ENCODE measurements at places on chromosomes 13 and 19.

GRCh38 chr13:86725105-86725504 is 925.9 kb upstream of the SLITRK6 start:
- no peak for DNase-seq

DNA sequence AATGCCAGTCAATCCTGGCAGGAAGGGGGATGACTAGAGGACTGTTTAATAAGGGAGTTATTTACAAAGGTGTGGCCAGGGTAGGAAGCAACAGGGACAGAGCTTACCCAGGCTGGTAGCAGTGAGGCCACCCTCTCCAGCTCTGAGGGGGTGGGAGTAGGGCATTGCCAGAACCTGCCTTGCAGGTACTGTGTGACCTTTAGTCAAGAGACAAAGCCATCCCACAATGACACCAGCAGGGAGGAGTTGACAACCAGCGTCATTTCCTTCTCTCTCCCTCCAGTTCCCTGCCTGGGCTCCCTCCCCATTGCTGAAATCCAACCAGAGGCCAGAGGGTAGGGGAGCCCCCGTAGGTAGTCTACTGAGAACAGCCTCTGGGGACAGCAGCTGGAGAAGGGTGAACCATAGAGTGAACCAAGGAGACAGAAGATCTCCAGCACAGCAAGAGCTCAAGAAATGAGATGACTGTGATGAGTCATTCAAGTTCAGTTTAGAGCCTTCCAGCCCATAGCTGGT is 33.3 kb upstream of the SPATA13 start:
- DNase-seq = no peak

DNA sequence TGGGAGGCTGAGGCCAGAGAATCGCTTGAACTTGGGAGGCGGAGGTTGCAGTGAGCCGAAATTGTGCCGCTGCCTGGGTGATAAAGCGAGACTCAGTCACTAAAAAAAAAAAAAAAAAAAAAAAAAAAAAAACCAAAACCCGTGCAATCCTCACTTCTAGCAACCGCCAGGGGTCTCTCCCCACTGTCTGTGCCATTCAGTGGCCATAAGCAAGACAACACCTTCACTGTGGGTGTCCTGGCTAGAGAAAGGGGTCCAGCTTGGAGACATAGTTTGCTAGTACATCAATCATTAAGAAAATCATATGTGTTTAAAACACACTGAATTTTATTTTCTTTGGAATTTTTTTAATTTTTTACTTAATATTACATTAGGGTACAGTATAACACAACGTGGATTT is 68.2 kb downstream of the RASL11A start:
- DNase-seq = no peak

DNA sequence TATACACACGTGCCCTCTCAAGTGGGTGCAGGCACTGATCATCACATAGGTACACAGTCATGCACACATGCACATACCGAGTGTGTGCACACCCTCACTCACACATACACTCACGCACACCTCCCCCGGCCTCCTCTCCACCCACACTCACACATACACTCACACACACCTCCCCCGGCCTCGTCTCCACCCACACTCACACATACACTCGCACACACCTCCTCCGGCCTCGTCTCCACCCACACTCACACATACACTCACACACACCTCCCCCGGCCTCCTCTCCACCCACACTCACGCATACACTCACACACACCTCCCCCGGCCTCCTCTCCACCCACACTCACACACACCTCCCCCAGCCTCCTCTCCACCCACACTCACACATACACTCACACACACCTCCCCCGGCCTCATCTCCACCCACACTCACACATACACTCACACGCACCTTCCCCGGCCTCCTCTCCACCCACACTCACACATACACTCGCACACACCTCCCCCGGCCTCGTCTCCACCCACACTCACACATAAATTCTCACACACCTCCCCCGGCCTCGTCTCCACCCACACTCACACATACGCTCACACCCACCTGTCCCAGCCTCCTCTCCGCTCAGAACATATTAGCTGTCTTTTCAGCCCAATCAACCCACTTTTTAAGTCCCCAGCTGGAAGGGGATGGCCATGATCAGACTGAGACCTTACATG is 105.2 kb upstream of the VSTM2B start:
- DNase-seq = no peak

GRCh38 chr13:105572401-105572800 is 963.1 kb downstream of the EFNB2 start:
- no peak for DNase-seq

DNA sequence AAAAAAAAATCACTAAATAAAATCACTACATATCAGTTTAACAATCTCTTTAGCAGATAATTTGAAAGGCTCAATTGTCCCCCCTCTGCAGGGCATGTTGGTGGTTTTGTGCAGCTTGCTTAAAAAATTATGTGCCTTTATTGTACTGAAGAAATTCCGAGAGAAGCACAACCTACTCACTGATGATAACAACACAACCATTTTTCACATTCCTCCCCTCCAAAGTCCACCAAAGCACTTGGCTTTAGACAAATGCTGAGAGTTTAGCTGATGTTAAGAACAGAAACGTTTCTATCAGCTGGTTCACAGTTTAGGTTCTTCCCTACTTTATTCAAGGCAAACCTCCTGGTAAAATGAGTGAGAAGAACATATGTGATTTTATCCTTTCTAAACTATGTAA is 923 bp downstream of the DOCK9 start:
- no peak for DNase-seq

DNA sequence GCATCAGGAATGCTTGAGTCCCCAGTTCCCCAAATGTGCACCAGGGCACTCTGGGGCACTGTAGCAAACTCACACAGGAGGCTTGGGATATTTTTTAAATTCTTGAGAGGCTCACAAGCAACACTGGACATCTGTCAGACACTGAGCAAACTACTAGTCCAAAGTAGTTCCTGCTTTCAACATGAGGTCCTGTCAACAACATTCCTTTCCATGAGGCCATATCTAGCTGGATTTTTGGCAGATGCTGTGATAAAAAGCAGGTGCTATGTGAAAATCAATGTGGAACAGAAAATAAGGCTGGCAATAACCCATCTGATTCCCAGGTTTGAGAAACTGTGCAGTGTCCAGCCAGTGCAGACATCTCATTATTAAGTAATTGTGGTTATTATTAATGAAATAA is 50.5 kb downstream of the STARD13 start:
- no peak for DNase-seq

GRCh38 chr19:6593651-6594416 is 2.9 kb upstream of the CD70 start:
- no peak for DNase-seq

DNA sequence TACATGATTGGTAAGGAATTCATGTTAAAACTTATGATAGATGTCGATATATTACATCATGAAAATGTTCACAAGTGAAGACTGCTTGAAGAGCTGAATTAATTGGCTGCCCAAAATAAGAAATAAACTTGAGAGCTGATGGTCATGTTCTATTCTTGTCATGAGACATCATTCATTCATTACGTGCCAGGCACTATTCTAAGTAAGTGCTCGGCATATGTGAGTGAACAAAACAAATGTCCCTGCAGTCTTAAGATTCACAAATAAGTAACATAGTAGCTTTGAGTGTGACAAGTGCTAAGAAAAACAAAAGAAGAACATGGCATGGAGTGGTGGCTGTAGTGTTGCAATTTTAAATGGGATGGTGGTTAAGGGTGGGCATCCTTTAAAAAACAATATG is 329.3 kb downstream of the SUCLA2 start:
- no peak for DNase-seq

GRCh38 chr19:42176649-42176989 is 40.9 kb downstream of the DEDD2 start:
- DNase-seq = no peak

DNA sequence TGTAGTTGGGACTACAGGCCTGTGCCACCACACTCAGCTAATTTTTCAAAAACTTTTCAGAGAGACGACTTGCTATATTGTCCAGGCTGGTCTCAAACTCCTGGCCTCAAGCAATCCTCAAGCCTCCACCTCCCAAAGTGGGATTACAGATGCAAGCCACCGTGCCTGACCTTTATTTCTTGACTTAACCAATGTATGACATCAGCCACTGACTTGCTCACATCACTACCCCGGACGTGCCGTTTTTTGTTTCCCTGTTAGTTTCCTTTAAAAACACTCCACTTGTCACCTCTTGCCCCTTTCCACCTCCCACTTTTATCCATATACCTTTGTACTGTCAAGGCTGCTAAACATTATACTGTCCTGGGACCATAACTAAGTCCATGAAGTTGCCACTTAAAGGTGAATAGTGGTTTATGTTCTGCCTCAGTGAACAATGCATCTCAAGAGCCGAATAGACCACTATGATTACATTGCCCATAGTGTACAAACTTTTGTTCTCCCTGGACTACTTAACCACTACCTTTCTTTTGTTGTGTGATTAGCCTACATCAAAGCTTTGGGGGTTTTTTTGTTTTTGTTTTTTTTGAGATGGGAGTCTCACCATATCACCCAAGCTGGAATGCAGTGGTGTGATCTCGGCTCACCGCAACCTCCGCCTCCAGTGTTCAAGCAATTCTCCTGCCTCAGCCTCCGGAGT is 2.3 kb upstream of the EPHX3 start:
- DNase-seq = no peak

DNA sequence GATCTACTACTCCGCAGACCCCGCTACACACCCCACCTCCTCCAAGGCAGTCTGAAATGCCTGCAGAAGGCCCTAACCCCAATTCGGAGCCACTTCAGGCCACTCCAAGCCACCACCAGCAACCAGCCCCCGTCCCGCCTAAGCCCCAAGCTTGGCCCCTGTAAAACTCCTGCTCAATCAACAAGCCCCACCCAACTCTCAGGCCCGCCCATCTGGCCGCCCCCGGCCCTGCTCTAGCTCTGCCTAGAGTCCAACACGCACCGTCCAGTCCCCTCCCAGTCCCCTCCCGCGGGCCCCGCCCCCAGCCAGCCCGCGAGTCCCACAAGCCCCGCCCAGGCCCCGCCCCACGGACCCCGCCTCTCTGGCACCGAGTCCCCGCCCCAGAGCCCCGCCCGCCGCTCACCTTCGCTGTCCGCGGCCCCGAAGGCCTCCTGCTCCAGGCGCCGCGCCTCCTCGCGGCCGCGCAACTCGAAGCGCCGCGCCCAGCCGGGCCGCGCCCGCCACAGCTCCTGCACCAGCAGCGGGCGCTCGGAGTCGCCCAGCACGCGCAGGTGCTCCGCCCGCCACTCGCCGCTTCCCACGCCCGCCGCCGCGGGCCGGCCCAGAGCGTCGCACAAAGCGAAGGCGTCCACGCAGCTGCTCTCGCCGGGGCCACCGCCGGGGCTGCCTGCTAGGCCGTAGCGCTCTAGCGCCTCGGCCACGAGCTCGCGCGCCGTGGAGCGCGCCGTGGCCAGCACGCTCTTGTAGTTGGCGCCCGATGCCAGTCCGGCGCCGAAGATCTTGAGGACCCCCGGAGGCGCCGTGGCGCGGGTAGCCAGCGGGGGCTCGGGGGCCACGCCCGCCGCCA is 1.6 kb downstream of the RASIP1 start:
- DNase-seq = peak; percentile 51

DNA sequence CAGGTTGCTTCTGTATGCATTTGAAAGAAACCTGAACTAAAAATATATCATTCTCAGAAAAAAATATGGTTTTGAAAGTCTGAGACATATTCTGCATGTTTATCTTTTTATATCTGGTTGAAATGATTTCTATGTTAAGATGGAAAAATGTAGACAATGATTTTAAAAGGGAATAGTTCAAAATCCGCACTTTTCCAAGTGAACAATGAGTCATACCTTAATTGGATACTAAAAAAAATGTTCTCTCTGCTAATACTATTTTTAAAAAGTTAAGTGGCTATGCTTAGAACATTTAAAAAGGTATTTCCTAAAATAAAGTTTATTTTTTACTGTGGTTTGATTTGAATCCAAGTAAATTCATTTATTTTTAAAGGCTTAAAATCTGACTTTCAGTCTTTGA is 801.4 kb downstream of the SLITRK6 start:
- DNase-seq = no peak

DNA sequence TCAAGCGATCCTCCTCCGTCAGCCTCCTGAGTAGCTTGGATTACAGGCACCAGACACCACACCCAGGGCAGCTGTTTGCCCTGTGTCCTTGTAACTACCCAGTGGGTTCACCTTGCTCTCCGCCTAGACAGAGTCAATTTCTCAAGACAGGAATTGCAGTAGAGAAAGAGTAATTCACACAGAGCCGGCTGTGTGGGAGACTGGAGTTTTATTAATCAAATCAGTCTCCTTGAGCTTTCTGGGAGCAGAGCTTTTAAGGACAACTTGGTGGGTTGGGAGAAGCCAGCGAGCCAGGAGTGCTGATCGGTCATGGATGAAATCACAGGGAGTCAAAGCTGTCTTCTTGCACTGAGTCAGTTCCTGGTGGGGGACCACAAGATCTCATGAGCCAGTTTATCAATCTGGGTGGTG is 20.6 kb upstream of the ADGRE1 start:
- DNase-seq = no peak

- no peak for DNase-seq
Observed at GRCh38 chr13:35157143-35157755, 215.2 kb downstream of the NBEA start.

DNA sequence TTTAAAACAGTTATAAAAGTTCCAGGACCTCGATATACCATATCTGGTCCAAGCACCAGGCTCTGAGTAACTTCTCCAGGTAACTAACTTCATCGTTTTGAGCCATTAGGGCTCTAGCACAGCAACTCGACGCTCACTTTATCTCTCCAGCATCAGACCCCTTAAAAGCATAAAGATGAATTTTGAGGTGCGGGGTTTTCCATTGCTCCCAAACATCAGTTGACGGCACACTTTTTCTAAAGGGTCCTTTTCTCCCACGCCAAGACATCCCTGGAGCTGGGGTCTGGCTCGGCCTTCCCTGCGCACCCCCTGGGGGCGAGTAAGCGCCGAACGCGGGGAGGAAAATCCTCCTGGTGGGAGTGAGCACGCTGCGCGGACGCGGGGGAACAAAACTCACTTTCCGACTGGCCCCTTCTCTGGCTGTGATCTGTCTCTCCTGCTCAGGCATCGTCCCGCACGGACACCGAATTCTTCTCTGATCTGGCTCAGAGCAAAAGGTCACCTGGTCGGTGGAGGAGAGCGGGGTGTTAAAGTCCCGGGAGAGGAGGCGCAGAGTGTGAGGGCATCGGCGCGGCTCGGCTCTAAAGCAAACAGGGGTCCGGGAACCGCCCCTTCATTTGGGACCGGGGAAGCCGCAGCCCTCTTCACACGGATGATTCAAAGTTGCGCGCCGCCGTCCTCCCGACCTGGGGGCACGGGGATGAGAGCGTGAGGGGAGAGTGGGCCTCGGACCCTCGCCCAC is at the start of gene ATP7B:
TSS of gene ATP7B (minus strand) at position 561 of the 742 bp plus-strand sequence. CDS start at position 448, 113 bp downstream.
- DNase-seq = no peak

GRCh38 chr19:1826557-1827521 is 14.8 kb upstream of the ATP8B3 start:
- no peak for DNase-seq

DNA sequence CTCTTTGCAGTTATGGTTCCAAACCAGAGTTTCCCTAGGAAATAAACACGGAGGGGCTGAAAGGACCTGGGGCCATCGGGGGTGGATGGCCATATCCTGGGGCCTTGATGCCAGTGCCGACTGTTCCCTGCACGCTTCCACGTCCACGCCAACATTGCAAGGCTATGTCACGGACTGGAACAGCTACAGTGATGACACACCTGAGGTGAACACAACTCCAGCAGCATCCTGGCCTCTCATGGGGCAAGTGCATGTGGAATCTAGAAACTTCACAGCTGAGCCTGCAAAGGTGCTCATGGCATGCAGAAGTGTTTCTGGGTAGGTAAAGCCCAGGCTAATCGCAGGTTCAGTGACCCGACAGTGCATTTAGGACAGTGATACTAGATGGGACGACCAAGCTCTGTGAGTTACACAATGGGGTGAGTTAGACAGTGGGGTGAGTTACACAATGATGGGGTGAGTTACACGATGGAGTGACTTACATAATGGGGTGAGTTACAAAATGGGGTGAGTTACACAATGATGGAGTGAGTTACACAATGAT is 52.0 kb upstream of the GAS6 start:
- no peak for DNase-seq

Data from GOT3 (cell line).